NCI-H748 treated with DMSO at 0.1 percent for 48 hours (cell line): ENCODE measurements at places on chromosomes 1 and 21.

DNA sequence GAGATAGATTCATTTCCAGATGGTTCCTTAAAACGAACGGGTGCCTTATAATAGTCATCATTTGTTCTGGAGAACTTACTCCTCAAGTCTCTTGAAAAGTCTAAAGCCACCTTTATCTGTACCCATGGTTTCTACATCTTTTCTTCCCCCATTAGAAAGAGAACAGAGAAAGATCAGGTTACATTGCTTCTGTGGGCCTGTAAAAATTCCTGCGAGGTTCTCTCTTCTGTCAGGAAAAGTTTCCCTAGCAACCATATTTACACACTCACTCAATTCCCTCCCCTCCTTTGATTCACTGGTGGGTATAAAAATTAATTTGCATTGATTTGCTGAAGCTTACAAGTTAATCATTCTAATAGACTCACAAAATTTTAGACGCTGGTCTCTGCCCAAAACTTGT, 6.7 kb downstream of the PHC2 start:
- DNase-seq: no peak

- no peak for DNase-seq
Measured at GRCh38 chr21:16124378-16125138, 394.8 kb downstream of the USP25 start.

DNA sequence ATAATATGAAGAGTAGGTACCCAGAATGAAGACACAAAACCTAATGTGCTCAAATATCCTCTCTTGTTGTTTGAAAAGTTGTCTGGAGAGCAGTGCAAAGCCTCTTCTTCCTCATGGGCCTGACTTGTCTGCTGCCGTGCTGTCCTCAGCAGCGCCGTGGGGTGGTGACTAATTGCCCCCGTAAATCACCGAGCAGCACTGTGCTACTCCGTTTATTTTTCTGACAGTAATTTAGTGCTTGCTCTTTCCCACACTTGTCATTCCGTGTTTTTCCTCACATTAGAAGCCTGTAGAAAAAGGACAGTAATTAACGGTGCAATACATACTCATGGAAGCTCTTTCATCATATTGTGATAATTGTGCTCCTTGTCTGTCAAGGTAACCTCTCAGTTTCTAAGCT, 114.8 kb upstream of the BARHL2 start:
- DNase-seq: peak; percentile 33

GRCh38 chr1:220908757-220909156, 29.5 kb downstream of the HLX start:
- no peak for DNase-seq

DNA sequence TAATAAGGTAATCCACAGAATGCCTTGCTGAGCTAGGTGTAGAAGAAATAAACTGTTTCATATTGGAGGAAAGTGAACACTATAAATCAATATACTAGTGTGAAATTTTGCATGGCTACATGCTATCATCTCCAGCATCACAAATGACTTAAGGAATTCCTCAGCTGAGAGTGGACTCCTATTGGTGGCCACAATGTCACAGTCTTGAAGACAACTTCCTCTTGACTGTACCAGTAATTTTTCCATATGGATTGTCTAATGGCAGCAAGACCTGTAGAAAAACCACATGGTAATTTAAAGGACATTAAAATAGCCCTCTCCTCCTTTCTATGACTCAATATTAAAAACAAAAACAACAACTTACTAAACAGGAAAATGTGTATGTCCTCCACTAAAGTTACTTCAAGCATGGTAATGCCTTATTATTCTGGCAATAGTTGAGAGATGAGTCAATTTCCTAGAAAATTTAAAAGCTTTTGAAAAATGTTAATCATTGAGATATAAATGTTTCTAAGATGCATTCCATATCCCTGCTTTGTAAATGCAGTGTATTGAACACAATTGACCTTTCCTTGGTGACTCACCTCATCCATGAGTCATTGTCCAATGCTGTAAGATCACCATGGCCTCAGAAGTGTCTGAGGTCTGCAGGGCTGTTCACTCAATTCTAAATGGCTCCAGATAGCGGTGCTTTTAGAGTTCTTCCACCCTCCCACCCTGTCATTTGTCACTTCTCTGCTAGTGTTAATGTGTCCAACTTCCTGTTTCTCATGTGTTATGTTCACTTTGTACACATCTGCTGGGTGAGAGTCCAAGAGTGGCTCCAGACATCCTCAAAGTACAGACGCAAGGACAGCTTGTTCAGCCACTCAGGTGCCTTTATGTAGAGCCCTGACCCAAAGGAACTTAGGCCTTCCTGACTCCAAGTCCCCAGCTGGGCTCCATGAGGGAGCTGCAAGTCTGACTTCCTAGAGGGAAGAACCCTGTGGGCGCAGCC, 32.8 kb upstream of the DNASE2B start:
- no peak for DNase-seq
